ENCODE measurements at places on chromosomes 11 and 22.

GRCh38 chr11:67267188-67268080 lies 1.2 kb downstream of the GRK2 start:
- peak; percentile 23 for DNase-seq

GRCh38 chr22:30694171-30694639 lies 469 bp upstream of the OSBP2 start:
- no peak for DNase-seq

DNA sequence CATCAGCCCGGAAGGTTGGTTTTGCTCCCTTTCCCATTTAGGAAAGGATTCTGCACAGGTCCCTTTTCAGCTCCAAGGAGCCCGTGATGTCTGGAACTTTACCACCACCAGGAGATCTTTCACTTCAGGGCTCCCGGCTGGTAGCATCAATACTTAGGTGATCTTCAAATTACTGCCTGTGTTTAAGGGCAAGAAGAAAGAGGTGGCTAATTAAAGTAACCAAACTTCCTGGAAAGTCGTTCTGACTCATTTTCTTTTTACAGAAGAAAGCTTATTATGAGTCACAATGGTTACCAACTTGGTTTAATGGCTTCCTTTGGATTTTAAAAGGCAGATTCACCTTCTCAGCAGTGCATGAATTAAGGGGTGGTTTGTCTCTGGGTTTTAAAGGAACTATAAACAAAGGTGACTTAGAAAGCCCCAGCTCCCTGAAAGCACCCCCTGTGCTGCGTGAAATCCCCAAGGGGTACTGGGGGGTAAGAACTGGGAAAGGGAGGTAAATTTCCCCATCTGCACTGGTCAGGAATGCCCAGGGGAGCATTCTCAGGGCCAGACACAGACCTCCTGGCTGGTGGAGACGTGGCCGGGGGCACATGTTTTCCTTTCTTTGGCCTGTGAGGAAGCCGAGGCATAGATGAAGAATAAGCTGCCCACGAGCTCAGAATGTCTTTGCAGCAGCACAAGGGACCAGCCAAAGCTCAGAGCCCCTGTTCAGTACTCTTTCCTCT lies 8.8 kb downstream of the POU2F3 start:
- DNase-seq, result no peak

DNA sequence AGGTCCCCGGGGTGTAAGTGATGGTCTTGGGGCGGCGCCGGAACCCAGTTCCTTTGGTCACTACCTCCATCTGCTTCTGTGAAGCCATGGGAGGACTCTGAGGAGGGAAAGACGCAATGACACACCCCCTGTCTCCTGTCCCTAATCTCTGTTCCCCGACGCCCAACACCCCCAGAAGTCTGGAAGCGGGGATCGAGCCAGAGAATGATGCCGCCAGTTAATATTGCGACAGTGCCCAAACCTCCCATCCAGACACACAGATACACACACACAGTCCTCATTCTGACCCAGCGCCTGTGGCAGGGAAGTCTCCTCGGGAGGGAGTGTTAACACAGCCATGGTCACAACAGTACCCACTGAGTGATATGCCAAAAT lies 352 bp downstream of the C22orf23 start:
- DNase-seq, result no peak

- DNase-seq, result no peak
Measured at GRCh38 chr11:9565822-9566560, 7.5 kb upstream of the WEE1 start.

DNA sequence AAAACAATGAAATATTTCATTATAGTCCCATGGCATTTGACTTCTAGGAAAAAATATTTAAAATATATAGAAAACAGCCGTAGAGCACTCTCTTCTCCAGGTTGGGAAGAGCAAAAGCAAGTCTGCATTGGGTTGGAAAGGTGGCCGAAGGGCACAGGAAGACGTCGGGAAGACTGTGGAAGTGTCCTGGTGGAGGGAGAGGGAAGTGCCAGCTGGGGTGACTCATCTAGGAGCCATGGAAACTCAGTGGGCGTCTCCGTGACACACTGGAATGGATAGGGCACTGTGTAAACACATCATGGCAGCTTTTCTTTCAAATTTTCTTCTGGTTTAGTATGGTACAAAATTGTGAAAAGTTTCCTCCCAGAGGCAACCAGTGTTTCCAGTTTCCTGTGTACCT lies 12.7 kb downstream of the GTPBP1 start:
- DNase-seq, result no peak

- peak; percentile 37 for DNase-seq
Measured at GRCh38 chr11:2533587-2534133, 88.9 kb downstream of the KCNQ1 start.

DNA sequence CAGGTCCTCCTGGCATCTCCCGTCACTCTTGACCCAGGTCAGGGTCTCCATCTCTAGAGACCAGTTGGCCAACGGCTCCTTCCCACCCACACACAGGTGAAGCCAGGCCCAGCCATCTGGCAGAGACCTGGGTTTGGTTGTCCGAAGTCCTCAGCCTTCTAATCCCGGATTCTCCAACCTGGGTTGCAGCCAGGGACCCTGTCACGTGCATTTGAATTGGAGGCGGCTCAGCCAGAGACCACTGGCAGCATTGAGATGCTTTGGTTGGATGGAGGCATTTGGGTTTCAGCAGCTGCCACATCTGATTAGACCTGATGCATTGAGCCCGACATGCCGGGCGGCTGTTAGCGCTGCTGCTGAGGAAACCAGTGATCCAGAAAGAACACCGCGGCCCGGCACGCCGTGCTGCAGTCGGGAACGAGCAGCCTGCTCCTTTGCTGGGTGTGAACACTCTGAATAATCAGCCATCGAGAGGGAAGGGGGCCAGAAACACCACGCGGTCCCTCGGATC lies 163.2 kb downstream of the BRD1 start:
- DNase-seq, result no peak

DNA sequence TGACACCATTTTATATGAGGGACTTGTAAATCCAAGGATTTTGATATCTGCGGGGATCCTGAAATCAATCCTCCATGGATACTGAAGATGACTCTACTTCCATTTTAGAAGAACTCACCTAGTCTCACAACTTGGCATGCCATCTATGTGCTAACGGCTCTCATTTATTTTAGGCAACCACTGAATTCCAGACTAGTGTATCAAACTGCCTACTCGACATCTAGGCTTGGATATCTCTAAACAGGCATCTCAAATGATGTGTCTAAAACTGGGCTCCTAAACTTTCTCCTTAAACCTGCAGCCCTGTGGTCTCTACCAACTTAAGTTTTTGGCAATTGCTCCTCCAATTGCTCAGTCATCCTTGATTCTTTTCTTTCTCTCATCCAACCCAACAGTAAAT lies 31.2 kb upstream of the CLNS1A start:
- no peak for DNase-seq

- DNase-seq, result no peak
Measured at GRCh38 chr11:528815-529727, 6.3 kb downstream of the HRAS start.

GRCh38 chr11:3195251-3196160 lies 23.1 kb downstream of the MRGPRG start:
- DNase-seq, result no peak

GRCh38 chr11:33413301-33413700 lies 156.1 kb downstream of the HIPK3 start:
- no peak for DNase-seq

GRCh38 chr11:83695046-83695445 lies 408.9 kb upstream of the CCDC90B start:
- no peak for DNase-seq

- DNase-seq, result no peak
Measured at GRCh38 chr11:92859156-92859690, 110.2 kb upstream of the MTNR1B start.

GRCh38 chr11:123382555-123383074 lies 47.5 kb upstream of the GRAMD1B start:
- no peak for DNase-seq

Measured in GF-D8 (cell line).